ENCODE measurements at places on chromosomes 11 and 22.

DNA sequence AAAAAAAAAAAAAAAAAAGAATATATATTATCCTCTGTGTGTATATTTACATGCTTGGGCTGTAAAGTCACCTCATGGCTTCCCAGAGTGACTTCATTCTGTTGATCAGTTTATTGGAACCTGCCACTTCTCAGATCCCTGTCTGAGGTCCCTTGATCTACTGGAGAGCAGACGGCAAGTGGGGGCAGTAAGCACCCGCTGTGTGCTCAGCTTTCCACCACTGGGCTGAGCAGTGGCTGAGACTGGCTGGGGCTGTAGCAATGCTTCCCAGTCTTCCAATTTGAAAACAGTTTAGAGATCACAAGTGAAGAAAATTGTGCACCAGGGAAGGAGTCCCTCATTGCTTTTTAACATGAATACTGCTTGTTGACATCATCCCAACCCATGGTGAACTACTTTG lies 6.9 kb upstream of the RBM4B start:
- no peak for DNase-seq

GRCh38 chr11:46075168-46075567 lies 46.1 kb downstream of the PHF21A start:
- peak; percentile 73 for DNase-seq

GRCh38 chr11:35363854-35364780 lies 55.2 kb downstream of the SLC1A2 start:
- peak; percentile 91 for DNase-seq

GRCh38 chr11:31784611-31785010 lies 26.5 kb downstream of the PAX6 start:
- no peak for DNase-seq

DNA sequence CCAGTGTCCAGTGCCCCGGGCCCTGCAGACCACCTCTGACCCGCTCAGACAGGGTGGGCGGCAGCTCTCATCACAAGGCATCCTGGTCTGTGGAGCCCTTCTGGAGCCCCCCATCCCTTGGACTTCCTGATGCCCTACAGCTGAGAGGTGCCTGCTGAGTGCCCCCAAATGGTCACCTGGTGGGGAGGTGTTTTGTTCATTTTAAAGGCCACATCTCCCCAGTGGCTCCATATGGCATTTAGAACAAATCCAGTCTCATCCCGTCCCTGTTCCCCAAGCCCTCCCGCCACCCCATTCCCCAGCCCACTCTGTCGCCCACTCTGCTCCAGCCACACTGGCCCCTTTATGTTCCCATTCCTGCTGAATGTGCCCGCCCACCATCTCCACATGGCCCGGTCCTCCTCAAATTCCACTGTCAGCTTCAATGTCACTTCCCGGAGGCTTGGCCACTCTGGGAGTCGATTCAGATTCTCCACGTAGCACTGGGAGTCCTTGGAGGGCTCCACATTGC lies 32.8 kb downstream of the OSBPL5 start:
- DNase-seq, result no peak

GRCh38 chr11:64879244-64879900 lies 951 bp upstream of the EHD1 start:
- DNase-seq, result no peak

DNA sequence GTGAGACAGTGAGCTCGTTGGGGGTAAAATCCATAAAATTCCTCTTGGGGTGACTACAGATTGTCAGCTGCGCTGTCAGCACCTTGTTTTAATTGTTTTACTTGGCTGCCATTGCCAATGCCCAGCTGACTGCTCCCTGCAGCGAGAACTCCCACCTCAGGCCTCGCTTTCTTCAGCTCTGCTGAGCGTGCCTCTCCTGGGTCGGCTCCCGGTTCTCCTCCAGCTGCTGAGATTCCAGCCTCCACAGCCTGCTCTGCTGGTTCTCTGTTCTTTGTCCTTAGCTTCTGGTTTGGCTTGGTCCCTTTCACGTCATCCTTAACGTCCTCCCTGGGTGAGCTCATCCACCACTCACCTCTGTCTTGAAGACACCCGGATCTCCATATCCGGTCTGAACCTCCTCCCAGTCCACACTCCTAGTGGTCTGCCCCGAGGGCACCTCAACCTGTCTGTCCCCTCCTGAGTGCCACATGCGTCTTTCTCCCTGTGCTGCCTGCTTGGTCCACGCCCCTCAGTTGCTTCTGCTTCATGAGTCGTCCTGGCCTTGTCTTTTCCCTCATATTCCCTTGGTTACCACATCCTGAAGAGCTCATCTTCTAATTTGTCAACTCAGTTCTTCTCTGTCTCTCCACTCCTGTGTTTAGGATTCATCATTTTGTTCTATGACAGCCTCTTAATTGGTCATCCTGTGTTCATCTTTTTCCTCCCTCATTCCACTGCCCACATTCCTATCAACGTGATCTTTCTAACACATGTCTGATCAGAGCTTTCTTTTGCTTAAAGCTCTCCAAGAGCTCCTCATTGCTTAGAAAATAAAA lies 35.6 kb downstream of the BMAL1 start:
- no peak for DNase-seq

DNA sequence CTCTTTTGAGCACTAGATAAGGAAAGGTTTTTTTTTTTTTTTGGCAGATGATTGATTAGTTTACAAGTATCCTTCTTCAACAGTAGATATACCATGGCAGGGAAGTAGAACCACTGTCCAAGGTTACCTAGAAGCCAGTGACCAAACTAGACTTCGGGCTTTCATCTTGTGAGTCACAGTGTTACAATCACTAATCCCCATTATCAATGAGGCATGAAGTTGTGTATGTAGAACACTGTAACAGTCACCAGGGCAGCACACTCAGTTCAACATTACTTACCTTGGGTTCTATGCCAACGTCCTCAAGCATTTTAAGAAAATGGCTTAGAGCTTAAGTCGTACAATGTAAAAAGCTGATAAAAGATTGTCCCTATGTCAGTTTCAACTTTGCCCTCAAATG lies 430.9 kb downstream of the ETS1 start:
- DNase-seq, result no peak

DNA sequence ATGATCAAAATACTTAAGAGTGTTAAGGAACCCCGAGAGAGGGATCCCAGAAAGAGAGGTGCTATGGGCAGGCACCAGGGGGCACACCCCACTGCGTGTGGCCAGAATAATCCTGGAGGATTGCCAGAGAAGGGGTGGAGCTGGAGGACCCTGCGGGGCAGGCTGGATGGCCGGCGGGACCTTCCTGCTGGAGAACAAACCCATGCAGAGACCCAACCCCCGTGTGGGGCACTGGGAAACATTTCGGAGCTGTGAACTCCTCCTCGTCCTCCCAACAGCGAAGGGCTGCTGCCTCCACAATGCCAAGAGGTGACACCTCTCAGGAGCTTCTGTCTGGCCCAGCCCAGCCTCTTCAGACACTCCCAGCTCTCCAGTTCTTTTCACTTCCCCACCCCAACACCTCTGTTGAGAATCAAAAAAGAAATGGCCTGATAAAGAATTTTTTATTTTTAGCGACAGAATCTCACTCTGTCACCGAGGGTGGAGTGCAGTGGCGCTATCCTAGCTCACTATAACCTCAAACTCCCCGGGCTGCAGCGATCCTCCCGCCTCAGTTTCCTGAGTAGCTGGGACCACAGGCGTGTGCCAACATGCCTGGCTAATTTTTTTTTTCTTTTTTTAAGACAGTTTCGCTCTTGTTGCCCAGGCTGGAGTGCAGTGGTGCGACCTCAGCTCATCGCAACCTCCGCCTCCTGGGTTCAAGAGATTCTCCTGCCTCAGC lies 25.6 kb downstream of the RHOD start:
- DNase-seq, result peak; percentile 11

DNA sequence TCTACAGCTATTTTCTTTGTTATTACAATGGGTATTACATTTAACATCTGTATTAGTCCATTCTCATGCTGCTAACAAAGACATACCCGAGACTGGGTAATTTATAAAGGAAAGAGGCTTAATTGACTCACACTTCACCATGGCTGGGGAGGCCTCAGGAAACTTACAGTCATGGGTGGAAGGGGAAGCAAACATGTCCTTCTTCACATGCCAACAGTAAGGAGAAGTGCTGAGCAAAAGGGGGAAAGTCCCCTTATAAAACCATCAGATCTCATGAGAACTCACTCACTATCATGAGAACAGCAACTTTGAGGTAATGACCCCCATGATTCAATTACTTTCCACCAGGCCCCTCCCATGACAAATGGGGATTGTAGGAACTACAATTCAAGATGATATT lies 16.5 kb upstream of the KMT5B start:
- no peak for DNase-seq
